PC-9 (cell line): ENCODE measurements at places on chromosomes 6 and 20. TPM values are rescaled to one million over a fixed set of nuclear protein-coding genes. Genes with fewer than 3 reads are reported as not detected.

The SLC17A4 gene
- 0.13 TPM in 1 of 2 replicates, not detected in the other for total RNA-seq

The SCRT2 gene
- total RNA-seq: not detected in 2 replicates

- H3K27ac ChIP-seq: no peak overlapping the region
- H3K36me3 ChIP-seq: peaks cover 64% of the 10 kb centered on the region
- H3K4me3 ChIP-seq: no peak overlapping the region
These were observed 9.7 kb downstream of the NOL7 start for GRCh38 chr6:13624871-13625288.

GRCh38 chr6:21321531-21321930 lies 272.0 kb upstream of the SOX4 start:
- H3K4me1 ChIP-seq: no peaks in the 10 kb centered on the region
- no peak for DNase-seq
- H3K36me3 ChIP-seq: no peaks in the 10 kb centered on the region
- H3K27me3 ChIP-seq: no peaks in the 10 kb centered on the region
- H3K27ac ChIP-seq: no peak overlapping the region
